Germinal center (tissue), 1 donor: ENCODE measurements at places on chromosomes 2 and 18.

GRCh38 chr2:98881153-98881650 is 54.8 kb downstream of the CRACDL start:
- DNase-seq, result no peak

DNA sequence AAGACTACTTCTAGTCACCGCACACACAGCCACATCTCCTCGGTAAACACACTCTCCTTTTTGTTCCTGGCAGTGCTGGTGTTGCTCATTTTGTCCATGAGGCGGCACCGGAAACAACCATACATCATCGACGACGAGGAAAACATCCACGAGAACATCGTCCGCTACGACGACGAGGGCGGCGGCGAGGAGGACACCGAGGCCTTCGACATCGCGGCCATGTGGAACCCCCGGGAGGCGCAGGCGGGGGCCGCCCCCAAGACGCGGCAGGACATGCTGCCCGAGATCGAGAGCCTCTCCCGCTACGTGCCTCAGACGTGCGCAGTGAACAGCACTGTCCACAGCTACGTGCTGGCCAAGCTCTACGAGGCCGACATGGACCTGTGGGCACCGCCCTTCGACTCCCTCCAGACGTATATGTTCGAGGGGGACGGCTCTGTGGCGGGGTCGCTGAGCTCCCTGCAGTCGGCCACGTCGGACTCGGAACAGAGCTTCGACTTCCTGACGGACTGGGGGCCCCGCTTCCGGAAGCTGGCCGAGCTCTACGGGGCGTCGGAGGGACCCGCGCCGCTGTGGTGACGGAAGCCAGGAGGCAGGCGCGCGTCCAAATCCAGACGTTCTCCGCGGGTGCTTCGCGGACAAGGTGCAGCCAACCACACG is 221.0 kb downstream of the CDH20 start:
- no peak for DNase-seq

- no peak for DNase-seq
Observed at GRCh38 chr2:75390169-75390568, 170.6 kb downstream of the EVA1A start.

GRCh38 chr2:195899226-195899625 is 169.4 kb downstream of the DNAH7 start:
- DNase-seq, result no peak

DNA sequence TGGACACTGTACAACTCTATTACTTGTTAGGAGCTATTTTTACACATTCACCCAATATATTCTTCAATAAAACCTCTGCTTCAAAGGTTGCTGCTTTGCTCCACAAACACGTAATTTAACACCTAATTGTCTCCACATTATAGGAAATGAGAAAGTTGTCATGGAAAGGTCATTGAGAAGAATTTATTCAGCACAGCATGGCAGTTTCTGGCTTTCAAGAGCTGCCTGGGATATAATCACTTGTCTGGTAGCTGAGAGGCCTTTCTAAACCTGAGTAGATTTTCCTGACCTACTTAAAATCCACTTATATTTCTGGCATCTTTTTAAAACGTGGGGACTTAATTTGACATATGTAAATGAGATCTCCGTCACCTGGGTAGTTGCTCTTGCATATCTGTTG is 216.1 kb downstream of the ZNF804A start:
- DNase-seq, result no peak

DNA sequence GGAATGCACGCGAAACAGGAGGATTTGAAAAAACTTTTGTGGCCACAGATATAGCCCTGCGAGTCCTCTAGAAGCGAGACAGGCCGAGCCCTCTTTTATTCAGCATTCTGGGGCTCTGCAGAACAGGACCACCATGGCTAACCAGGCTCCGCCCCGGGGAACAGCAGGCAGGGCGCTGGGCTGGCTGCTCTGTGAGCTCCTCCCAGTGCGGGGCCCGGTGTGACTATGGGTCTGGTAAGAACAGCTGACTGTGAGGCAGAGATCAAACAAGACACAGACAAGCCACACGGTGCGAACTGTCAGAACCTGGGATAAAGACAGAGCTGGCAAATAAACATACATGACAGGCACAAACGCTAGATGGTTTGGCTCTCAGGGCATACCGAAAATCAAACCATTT is 15.5 kb downstream of the PXDN start:
- no peak for DNase-seq

DNA sequence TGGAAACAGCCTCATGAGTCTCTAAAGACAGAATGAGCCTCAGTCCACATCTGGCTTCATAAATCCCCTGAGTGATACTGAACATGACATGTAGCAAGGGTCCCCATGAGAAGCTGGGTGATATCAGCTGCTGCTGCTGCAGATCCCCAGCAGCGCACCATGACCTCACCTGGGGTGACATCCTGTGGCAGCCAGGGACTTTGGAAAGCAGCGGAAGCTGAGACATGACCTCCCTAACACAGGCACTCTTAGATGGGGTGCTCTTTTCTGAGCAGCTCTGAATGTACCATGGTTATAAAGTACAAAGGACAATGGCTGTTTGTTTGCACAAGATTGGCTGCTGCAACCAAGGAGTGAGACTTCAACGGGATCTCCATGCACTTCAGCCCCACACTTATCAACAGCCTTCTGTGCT is 74.7 kb upstream of the TMEM200C start:
- DNase-seq, result no peak
